ENCODE measurements at places on chromosomes 5 and 9.

DNA sequence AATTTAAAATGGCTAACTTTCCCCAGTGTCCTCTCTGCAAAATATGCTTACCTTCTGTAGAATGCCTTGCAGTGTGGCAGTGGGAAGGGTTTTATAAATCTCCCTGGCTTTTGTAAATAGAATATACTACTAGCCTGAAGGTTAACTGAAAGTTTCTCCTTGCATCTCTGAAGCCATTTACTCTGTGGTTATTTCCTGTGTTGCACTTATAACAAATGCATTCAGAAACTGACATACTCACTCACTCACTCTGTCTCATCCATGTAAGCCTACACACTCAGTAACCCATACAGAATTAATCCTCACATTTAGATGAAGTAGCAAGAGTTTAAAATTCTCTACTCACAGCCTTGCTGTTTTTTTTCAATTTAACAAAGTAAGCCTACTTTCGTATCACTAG is 87.1 kb upstream of the SH3GL2 start:
- DNase-seq = no peak

DNA sequence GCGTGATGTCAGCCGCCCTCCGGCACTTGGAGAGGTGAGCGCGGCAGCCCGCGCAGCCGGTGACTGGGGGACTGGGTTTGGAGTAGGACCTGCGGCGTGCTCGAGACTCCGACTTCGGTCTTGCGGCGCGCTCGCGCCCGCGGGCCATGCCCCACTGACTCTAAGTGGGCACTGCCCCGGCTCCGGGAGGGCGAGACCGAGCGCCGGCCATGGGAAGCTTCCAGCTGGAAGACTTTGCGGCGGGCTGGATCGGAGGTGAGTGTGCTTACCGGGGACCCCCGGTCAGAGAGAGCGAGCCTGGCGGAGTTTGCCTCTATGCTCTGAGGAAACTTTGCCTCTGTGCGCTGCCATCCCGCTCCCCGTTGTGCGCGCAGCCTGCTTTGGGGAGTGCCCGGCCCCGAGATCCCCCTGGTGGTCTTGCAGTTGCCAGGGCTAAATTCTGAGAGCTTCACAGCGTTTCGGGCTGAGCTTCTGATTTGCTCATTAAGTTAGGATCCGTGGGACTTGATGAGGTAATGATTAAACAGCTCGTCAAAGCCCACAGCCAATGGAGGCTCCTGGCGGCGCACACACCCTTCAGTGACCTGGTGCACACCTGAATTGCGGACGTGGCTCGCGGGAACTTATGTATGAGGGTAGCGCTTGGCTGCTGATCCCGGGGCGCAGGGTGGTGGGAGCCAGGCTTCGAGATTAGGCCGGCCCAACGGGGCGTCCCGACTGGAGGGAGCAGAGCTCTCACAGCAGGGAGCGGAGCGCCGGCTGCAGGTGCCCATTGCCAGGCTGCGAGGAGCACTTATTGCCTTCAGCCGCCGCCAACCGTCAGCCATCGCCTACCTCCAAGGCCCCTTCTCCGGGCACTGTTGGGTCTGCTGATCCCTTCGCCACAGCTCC is at the start of gene SLC25A48:
Gene SLC25A48 (plus strand): TSS at position 25 of the 891 bp plus-strand sequence. CDS start 185 bp downstream, at position 210.
- DNase-seq = peak; percentile 10

- no peak for DNase-seq
Observed at GRCh38 chr5:38764937-38765391, 80.8 kb upstream of the OSMR start.

DNA sequence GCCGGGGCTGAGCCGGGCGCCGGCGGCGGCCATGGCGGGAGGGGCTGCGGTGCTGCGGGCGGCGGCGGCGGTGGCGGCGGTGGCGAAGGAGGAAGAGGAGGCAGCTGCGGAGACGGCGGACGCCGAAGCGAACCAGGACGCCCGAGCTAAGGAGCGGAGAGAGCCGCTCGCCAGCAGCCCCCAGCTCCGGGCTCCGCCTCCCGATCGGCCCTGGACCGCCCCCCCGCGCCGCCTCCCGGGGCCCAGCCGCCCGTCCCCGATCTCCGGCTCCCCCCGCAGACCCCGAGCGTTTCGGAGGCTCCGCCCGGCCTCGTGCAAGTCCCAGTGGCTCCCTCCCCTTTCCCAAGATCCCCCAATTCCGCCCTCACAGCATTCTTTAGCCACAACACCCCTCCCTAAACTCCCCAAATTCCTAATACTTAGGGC is at the start of gene ASTN2:
Gene ASTN2 (minus strand): TSS at position 152 of the 426 bp plus-strand sequence. CDS start 119 bp downstream, at position 33.
- DNase-seq = no peak

DNA sequence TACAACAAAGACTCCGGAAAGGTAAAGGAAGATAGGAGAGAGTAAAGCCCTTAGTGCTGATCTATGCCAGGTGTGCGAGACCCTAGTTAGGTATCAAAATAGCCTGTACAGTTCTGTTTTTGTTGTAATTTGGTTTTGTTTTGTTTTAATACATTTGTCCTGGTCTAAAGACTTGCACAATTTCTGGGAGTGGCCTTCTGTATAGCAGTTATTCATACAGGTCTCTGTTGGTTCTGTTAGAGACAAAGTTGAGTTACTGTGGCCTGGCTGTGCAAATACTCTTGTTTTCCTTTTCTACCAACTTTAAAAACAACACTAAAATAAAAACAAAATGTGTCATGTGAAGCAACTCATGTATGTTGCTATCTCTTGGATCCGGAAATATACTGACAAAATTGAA is 163.6 kb downstream of the COMMD10 start:
- no peak for DNase-seq

GRCh38 chr5:106730912-106731311 is 939.8 kb downstream of the EFNA5 start:
- no peak for DNase-seq

Data from NCI-H2107 (cell line).